ENCODE measurements at places on chromosomes 11 and 22. TPM values are rescaled to one million over a fixed set of nuclear protein-coding genes. Genes with fewer than 3 reads are reported as not detected.

DNA sequence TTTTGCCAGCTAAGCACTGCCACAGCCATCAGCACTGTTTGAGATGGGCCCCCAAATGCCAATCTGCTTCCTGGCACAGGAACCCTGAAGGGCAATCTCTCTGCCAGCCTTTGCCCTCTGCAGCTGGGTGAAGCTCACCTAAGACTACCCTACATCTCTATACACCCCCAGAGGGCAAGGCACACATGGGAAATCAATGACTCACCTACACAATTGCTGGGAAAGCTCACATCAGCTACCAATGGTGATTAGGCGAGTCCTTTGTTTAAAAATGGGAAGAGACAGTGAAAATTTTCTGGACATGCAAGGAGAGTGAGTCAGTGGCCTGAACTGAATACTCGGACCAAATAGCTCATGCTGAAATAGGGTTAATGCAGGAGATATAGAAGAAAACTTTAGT lies 12.6 kb upstream of the PRDM11 start:
- no peaks in the 10 kb centered on the region for H3K36me3 ChIP-seq
- no peaks in the 10 kb centered on the region for H3K4me1 ChIP-seq
- H3K27ac ChIP-seq: no peak overlapping the region
- H3K27me3 ChIP-seq: no peaks in the 10 kb centered on the region
- DNase-seq: no peak

GRCh38 chr11:10201343-10201742 lies 92.7 kb downstream of the SBF2 start:
- H3K4me3 ChIP-seq: no peak overlapping the region
- no peak for DNase-seq
- no peak overlapping the region for H3K27ac ChIP-seq
- no peaks in the 10 kb centered on the region for H3K4me1 ChIP-seq
- H3K36me3 ChIP-seq: no peaks in the 10 kb centered on the region

DNA sequence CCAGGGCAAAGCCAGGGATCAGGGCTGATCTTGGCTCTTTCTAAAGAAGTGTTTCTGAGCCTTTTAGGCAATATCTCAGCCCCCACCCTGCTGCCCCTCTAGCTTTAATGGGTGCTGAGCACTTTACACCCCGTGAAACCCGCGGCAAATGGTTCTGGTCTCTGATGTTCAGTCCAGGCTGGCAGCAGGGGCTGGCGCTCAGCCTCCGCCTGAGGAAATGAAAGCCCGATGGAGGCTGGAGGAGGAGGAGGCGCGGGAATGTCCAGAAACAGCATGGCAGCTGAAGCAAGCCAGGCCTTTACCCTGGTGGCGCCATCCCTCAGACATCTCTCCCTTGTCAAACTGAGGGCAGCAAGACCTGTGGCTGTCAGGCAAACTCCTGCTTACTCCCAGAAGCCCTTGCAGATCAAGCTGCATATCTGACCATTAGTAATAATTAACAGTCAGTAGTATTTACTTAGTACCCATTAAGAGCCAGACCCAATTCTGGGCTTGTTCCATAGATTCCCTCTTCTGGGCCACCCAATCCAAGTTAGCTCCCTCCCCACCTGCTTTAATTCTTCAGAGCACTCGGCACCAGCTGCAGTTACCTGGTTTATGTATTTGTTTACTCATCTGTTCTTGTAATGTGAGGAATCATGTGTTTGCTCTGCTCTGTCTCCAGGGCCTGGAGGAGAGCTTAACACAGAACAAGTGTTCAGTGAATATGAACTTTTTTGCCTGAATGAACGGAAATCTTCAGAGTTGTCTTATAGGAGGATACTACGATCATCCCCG lies 15.0 kb upstream of the ALX4 start:
- H3K36me3 ChIP-seq: no peaks in the 10 kb centered on the region
- no peak overlapping the region for H3K4me3 ChIP-seq
- DNase-seq: no peak

- no peak overlapping the region for H3K27ac ChIP-seq
- H3K4me3 ChIP-seq: no peak overlapping the region
- peaks cover 9% of the 10 kb centered on the region for H3K27me3 ChIP-seq
- H3K4me1 ChIP-seq: peaks cover 7% of the 10 kb centered on the region
- H3K36me3 ChIP-seq: no peaks in the 10 kb centered on the region
- DNase-seq: no peak
Observed at GRCh38 chr22:50019316-50019715, 6.8 kb upstream of the IL17REL start.

- no peak overlapping the region for H3K4me3 ChIP-seq
- H3K36me3 ChIP-seq: peaks cover 5% of the 10 kb centered on the region
- no peaks in the 10 kb centered on the region for H3K27me3 ChIP-seq
- no peak for DNase-seq
Observed at GRCh38 chr22:37846433-37846832, 2.3 kb upstream of the ANKRD54 start.

GRCh38 chr22:37999640-38000272 lies 15.4 kb upstream of the SOX10 start:
- H3K27me3 ChIP-seq: no peaks in the 10 kb centered on the region
- DNase-seq: no peak
- H3K4me3 ChIP-seq: no peak overlapping the region

DNA sequence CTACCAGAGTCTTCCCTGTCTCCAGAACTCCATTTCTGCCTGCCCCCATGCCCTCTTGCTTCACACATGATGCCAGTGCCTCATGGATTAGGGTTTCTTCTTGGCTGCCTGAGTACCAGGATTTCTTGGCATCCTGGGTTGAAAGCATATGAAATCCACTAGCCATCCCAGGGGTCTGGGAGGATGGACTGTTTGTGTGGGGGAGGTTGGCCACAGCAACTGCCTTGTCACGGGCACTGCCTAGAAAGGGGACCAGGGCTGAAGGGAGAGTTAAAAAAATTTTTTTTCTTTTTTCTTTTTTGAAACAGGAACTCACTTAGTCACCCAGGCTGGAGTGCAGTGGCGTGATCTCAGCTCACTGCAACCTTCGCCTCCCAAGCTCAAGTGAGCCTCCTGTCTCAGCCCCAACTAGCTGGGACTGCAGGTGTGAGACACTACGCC lies 4.2 kb downstream of the USP35 start:
- no peak overlapping the region for H3K4me3 ChIP-seq
- H3K27ac ChIP-seq: peak overlapping the region; percentile 35
- no peaks in the 10 kb centered on the region for H3K36me3 ChIP-seq
- no peaks in the 10 kb centered on the region for H3K27me3 ChIP-seq

DNA sequence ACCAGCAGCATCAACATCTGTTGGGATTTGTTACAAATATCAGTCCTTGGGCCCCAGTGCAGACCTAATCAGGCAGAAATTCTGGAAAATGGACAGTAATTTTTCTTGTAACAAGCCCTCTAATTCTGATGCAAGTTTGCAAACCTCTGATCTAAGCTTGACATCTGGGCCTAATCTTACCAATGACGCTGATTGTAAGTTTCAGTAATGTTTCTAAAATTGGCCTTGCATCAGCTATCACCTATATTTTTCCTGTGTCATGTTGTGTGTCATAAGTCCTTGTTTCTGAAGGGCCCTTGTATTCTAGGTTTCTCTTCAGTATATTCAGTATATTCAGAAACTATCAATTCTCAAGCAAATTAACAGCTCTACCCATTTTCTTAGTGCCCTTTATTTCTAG lies 36.4 kb downstream of the ZNF215 start:
- H3K27ac ChIP-seq: no peak overlapping the region
- no peaks in the 10 kb centered on the region for H3K27me3 ChIP-seq
- DNase-seq: no peak
- no peak overlapping the region for H3K4me3 ChIP-seq
- H3K36me3 ChIP-seq: no peaks in the 10 kb centered on the region
- H3K4me1 ChIP-seq: no peaks in the 10 kb centered on the region

DNA sequence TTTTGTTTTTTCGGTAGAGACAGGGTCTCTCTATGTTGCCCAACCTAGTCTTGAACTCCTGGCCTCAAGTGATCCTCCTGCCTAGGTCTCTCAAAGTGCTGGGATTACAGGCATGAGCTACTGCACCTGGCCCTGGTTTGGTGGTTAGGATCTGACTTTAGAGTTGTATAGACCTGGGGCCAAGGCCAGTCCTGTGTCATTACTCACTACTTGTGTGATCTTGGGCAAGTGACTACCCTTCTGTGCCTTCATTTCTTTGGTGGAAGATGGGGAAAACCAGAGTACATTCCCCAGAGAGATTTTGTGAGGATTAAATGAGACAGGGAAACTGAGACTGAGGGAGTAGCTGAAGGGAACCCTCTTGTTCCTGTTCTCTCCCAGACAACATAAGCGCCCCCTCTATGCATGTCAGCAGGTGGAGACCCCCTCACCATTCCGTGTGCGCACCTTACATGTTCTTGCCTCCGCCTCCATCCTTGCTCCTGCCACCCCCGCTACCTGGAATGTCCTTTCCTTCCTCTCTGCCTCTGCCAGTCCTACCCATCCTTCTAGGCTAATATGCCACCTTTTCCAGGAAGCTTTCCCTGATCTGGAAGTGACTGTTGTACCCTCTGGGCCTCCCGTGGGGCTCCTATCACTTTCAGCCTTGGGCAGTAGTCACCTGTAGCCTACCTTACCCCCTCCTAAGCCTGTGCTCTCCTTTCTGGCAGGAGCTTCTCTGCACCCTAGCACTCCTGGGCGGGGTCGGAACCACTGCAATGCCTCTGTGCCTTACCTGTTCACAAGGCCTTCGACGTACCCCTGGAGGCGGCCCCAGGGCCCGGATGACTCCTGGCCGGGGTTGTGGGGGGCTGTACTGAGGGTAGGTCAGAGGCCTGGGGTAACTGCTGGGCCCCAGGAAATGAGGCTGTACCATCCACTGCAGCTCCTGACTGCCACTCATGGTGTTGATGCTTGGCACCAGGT lies 3.9 kb downstream of the FOSL1 start:
- H3K27ac ChIP-seq: no peak overlapping the region
- no peaks in the 10 kb centered on the region for H3K36me3 ChIP-seq
- no peaks in the 10 kb centered on the region for H3K4me1 ChIP-seq
- H3K27me3 ChIP-seq: no peaks in the 10 kb centered on the region
- DNase-seq: no peak
- H3K4me3 ChIP-seq: no peak overlapping the region

DNA sequence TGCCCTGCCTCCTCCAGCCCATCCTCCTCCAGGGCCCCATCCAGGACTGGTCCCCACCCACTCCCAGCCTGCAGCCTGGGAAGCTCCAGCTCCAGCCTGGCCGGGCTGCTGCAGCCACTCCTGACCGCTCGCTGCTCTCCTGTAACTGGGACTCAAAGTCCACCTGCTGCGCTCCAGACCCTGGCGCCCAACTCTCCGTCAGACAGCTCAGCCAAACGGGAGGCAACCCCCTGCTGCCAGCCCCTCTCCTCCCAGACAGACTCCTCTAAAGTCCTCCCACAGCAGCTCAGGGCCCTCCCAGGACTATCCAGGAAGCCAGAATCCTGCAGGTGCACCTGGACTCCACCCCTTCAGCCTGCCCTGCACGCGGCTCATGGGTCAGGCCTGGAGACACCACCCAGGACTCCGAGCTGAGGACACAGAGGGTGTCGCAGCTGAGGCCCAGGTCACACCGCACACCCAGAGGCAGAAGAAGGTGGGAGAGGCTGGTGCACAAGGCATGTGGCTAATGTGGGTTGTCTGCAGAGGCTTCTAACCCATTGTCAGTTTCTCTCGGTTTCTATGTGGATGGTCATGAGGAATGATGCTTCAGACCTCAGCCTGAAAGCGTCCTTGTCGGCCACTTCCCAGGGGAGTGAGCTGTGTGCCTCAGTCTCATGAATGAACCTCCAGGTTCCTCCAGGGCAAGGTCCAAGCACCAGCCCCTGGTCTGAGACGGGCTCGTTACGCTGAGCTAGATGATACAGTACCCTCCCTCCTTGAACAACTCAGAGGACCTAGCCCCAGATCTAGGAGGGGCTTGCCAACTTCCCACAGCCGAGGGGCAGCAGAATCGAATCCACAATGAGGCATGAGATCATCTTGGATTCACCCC lies 1514.8 kb downstream of the TBC1D22A start:
- peak; percentile 50 for DNase-seq
- H3K4me1 ChIP-seq: no peaks in the 10 kb centered on the region
- no peak overlapping the region for H3K27ac ChIP-seq
- H3K4me3 ChIP-seq: no peak overlapping the region
- H3K36me3 ChIP-seq: no peaks in the 10 kb centered on the region

DNA sequence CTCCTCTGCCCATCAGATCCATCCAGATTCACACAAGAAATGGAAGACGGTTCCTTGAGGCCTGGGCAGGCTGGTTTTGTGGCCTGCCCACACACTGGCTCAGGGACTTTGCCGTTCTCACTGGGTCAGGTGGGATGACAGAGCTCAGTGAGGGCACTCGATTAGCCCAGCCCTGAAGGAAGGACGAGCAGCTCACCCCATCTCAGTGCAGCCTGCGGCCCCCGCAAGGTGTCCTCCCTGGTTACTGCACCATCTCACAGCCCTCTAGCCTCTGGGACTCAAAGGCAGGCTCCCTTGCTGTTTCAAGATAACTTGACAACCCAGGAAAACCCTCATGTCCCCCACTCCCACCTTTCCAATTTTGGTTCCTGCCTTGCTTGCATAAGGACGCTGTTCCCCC lies 4.2 kb downstream of the SLC16A8 start:
- H3K27me3 ChIP-seq: no peaks in the 10 kb centered on the region
- DNase-seq: no peak
- H3K4me1 ChIP-seq: peaks cover 21% of the 10 kb centered on the region
- no peak overlapping the region for H3K4me3 ChIP-seq
- no peak overlapping the region for H3K27ac ChIP-seq

- no peaks in the 10 kb centered on the region for H3K4me1 ChIP-seq
- H3K4me3 ChIP-seq: no peak overlapping the region
- H3K27ac ChIP-seq: no peak overlapping the region
Observed at GRCh38 chr11:106381895-106382294, 304.4 kb downstream of the AASDHPPT start.

DNA sequence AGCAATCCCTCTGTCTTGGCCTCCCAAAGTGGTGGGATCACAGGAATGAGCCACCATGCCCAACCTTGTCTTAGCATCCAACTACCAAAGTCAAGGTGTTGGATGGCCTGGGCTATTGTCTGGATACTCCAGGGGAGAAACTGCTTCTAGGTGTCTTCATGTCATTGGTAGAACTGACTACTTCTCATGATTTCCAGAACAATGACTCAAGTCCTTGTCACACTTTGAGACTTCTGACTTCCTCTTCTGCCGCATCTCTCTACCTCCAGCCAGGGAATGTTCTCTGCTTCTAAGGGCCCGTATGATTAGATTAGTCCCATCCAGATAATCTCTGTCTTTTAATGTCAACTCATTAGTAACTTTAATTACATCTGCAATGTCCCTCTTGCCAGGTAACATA lies 30.6 kb downstream of the APOL6 start:
- no peaks in the 10 kb centered on the region for H3K36me3 ChIP-seq
- peaks cover under 1% of the 10 kb centered on the region for H3K4me1 ChIP-seq
- no peak for DNase-seq
- no peak overlapping the region for H3K27ac ChIP-seq
- no peaks in the 10 kb centered on the region for H3K27me3 ChIP-seq

GRCh38 chr11:66150140-66150539 lies 80.1 kb downstream of the PACS1 start:
- DNase-seq: no peak
- no peak overlapping the region for H3K27ac ChIP-seq
- no peak overlapping the region for H3K4me3 ChIP-seq
- no peaks in the 10 kb centered on the region for H3K27me3 ChIP-seq

SLC6A5 gene
- 0.11 TPM for total RNA-seq

SCUBE2 gene
- 0.63 TPM for total RNA-seq
